ENCODE measurements at places on chromosomes 6 and 20. TPM values are rescaled to one million over a fixed set of nuclear protein-coding genes. Genes with fewer than 3 reads are reported as not detected.

NXT1 gene
- polyA plus RNA-seq, result 29.1 TPM

SMLR1 gene
- polyA plus RNA-seq, result not detected

SLC18B1 gene
- 24.8 TPM for polyA plus RNA-seq

LY6G6F gene
- polyA plus RNA-seq, result not detected

PTCRA gene
- polyA plus RNA-seq, result not detected
